ENCODE measurements at places on chromosomes 1 and 21. TPM values are rescaled to one million over a fixed set of nuclear protein-coding genes. Genes with fewer than 3 reads are reported as not detected.

Gene SELL
- 1.1 TPM for polyA plus RNA-seq

Gene MIXL1
- 0.10 TPM for polyA plus RNA-seq

Gene OR2G6
- polyA plus RNA-seq: not detected

Gene KANK4
- polyA plus RNA-seq: 0.60 TPM

Gene GPR52
- polyA plus RNA-seq: not detected

Gene NPL
- polyA plus RNA-seq: 5.5 TPM

Gene MYBPH
- 0.05 TPM for polyA plus RNA-seq

Gene PUSL1
- 23.8 TPM for polyA plus RNA-seq

Gene TMEM69
- 14.2 TPM for polyA plus RNA-seq

Gene SPATA46
- polyA plus RNA-seq: not detected

Gene ST6GALNAC5
- polyA plus RNA-seq: 1.8 TPM

Gene AMPD1
- not detected for polyA plus RNA-seq

Gene KISS1
- polyA plus RNA-seq: 8.3 TPM

Gene CYP4B1
- polyA plus RNA-seq: 26.6 TPM

Gene ITLN1
- polyA plus RNA-seq: 7.6 TPM

Gene RAB42
- polyA plus RNA-seq: 1.5 TPM

Gene OXCT2
- 1.5 TPM for polyA plus RNA-seq

Gene DDR2
- 18.6 TPM for polyA plus RNA-seq

Gene ELF3
- 242 TPM for polyA plus RNA-seq

Gene ZNF683
- polyA plus RNA-seq: 1.5 TPM

Gene CFHR1
- polyA plus RNA-seq: not detected

Gene CR1
- 0.48 TPM for polyA plus RNA-seq

Gene NOS1AP
- 0.25 TPM for polyA plus RNA-seq

Gene REG4
- polyA plus RNA-seq: 0.18 TPM

Gene TTLL7
- polyA plus RNA-seq: 4.1 TPM
